ENCODE measurements at places on chromosomes 3 and 15. TPM values are rescaled to one million over a fixed set of nuclear protein-coding genes. Genes with fewer than 3 reads are reported as not detected.
A peak's percentile ranks its signal among the peaks of the same experiment; 100 is the strongest.

LMAN1L gene
- not detected for total RNA-seq

THAP10 gene
- total RNA-seq = 3.3 TPM

TRPM1 gene
- total RNA-seq = 0.03 TPM

- no peak for DNase-seq
Observed at GRCh38 chr15:35669021-35669420, 123.1 kb upstream of the DPH6 start.

- peak; percentile 99 for DNase-seq
Observed at GRCh38 chr3:153138276-153139210, 23.5 kb upstream of the RAP2B start.

DNA sequence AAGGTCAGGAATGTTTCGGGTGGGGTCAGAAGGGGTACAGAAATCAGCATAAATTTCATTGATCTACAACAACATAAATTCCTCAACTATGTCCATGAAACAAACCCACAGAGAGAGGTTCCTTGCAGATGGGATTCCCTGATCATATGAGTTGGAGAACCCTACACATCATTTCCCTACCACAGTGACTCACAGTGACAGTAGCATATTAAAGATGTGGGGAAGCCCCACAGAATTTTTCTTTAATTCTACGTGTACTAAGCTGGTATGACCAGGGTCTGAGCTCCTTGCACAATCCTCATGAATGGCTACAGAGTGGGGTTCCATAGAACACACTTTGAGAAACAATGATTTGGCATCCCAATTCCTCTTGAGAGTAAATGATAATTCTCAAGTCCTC is 116.9 kb upstream of the RAD18 start:
- peak; percentile 41 for DNase-seq

GRCh38 chr3:137191951-137192350 is 234.2 kb downstream of the IL20RB start:
- DNase-seq = no peak

- no peak for DNase-seq
Observed at GRCh38 chr3:8827641-8828040, 58.2 kb upstream of the OXTR start.

DNA sequence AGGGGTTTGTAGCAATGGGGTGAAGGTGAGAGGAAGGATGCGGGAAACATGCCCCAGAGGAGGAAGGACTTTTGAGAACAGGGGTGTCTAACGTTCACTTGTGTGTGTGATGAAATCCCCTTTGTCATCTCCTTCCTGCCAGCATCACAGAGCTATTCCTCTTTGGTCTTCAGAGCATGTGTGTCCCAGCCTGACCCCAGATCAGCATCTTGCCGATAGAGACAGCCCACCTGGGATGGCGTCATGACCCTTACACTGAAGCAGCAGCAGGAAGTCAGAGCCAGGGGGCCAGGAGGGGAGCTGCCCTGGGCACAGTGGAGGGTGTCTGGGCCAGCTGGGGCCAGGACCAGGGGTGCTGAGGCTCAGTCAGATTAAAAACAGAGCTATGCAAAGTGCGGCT is 29.9 kb upstream of the GRIP2 start:
- DNase-seq = no peak

DNA sequence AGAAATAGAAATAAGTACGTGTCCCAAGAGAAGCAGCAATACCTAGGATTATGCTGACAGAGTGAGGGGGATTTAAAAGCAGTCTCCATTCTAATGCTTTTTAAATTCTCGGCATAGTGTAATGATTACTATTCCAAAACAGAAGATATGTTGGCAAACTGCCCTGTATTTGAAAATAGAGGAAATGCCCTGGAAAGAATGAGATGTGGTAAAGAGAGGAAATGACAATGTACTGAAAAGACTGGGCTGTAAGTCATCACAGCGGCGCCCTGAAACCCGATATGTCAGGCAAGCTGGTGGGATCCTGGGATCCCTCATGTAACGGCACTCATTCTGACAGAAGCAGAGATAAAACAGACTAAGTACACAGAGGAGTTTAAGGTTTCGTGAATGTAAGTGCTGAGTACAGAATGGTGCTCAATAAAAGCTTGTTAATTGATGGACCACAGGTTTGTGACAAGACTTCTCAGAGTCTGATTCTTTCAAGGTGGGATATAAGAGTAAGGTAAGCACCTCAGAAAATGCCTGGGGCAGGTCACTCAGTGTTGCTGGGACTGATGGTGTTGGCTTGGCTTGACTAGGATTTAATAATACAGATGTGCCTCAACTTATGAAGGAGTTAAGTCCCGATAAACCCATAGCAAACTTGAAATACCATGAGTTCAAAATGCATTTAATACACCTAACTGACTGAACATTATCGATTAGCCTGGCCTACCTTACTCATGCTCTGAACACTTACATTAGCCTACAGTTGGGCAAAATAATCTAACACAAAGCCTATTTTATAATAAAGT is 91.4 kb downstream of the NFKBIZ start:
- DNase-seq = peak; percentile 98

GRCh38 chr3:117645561-117646242 is 936.1 kb downstream of the TUSC7 start:
- peak; percentile 72 for DNase-seq

- peak; percentile 48 for DNase-seq
Observed at GRCh38 chr3:57949785-57950615, 58.2 kb upstream of the FLNB start.

HESX1 gene
- total RNA-seq = 1.3 TPM

DNA sequence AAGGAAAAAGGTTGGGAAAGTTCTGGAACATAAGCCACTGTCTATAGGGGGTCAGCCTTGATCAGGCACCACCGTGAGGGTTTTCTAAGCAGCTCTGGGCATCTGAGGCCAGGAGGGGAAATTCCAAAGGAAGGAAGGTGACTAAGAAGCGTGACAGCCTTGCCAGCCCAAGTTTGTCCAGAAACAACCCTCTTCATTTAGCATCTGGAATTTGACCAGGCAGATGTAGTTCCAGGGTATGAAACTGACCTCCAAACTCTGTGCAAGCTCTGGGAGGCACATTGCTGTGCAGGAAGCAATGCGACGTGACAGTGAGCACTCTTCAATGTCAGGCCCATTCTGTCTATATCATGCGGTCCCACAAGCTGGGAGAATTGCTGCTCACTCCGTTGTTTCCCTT is 85.4 kb upstream of the TPM1 start:
- DNase-seq = peak; percentile 82

DNA sequence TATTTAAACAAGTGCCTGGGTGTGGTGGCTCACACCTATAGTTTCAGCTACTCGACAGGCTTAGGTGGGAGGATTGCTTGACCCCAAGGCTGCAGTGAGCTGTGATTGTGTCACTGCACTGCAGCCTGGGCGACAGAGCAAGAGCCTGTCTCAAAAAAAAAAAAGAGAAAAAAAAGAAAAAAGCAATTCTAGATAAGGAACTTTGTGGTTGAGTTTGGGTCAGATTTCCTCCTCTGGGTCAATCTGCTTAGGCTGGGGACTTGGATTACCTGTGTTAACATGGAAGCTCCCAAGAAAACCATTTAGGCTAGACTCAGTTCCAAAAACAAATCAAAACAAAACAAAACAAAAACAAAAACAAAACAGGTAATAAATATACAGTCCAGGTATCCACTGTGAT is 50.0 kb downstream of the ITPR1 start:
- DNase-seq = no peak

DNA sequence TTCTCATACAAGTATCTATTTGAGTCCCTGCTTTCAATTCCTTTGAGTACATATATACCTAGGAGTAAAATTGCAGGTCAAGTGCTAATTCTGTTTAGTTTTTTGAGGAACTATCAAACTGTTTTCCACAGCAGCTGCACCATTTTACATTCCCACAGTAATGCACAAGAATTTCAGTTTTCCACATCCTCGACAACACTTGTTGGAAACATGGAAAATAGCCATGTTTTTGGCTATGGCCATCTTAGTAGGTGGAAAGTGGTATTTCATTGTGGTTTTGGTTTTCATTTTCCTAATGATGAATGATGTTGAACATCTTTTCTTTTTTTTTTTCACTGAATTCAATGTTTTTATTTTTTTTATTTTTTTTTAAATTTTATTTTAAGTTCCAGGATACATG is 44.4 kb upstream of the TNFAIP8L3 start:
- DNase-seq = no peak

- DNase-seq = no peak
Observed at GRCh38 chr15:77563623-77564156, 69.0 kb downstream of the LINGO1 start.

GRCh38 chr3:52195823-52196331 is 2.1 kb upstream of the ALAS1 start:
- peak; percentile 66 for DNase-seq

- DNase-seq = peak; percentile 78
Observed at GRCh38 chr3:146184241-146185015, 23.4 kb upstream of the PLOD2 start.

GRCh38 chr3:189368384-189368783 is 196.6 kb downstream of the TPRG1 start:
- no peak for DNase-seq

- no peak for DNase-seq
Observed at GRCh38 chr15:101001056-101001455, 81.9 kb downstream of the LRRK1 start.

DNA sequence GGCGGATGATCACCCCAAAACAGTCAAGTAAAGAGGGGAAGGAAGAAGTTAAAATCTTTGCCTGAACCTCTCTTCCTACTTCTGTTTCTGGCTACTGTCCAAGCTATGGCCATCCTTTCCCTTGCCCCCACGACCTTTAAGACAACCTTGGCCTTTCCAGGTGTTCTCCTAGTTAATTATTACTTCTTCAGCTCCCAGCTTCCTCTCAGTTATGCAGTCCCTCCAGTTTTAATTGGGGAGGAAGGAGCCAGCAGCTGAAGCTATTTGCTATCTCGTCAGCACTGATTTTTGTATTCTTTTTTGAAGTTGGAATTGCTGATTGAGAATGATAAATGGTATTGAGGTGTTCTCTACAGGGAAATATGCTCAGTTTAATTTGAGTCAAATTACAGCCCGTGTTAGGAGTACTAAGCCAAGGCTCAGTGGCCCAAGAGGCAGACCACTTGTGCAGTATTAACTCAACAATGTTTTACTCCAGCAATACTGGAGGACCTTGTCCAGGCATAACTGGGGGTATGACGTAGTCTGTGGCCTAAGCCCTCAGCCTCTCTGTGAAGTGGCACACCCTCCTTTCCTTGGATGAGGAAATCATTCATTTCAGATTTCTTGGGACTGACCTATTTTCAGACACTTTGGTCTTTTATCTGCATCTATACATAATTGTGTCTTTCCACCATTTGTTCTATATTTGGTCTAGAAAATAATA is 336.9 kb downstream of the SLC9A9 start:
- no peak for DNase-seq

DNA sequence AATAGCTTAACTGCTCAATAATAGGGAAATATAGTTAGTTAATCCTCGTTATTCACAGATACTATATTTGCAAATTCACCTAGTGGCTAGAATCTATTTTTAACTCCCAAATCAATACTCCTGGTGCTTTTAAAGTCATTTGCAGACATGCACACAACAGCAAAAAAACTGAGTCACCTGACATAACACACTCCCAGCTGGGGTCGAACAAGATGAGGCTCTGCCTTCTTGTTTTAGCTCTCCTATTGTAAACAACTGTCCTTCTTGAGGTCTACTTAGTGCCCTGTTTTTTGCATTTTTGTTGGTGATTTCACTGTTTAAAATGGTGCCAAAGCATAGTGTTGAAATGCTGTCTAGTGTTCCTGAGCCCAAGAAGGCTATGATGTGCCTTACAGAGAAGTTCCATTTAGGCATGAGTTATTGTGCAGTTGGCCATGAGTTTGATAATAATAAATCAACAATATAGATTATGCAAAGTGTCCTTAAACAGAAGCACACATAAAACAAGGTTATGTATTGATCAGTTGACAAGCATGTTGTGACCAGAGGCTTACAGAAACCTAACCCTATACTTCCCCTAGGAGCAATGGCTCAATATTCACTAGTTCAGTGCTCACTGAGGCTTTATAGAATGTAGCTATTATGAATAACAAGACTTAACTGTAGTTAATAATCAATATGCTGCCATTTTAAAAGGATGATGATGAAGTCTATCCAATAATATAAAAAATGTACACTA is 18.6 kb downstream of the MAP3K13 start:
- no peak for DNase-seq

DNA sequence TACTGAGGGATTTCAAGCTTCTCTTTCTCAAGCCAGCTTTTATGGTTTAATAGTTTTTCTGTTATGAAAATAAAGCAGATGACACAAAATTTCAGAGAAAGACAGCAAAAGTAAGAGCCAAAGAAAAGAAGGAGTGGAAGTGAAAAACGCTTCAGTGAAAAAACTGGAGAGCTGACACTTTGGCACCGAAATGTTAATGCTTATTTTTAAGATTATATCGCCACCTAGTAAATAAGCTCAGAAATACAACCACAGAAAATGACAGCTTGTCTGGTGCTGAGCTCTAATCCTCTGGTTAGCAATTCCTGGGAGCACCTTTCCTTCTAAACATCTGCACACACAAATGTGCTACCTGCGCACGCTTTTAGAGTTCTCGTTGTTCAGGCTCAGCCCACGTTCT is 101.6 kb downstream of the ZPLD1 start:
- peak; percentile 60 for DNase-seq

GRCh38 chr3:25768851-25769250 is 14.4 kb downstream of the NGLY1 start:
- DNase-seq = no peak

- DNase-seq = no peak
Observed at GRCh38 chr3:155983834-155984474, 113.5 kb downstream of the GMPS start.

GABRR3 gene
- total RNA-seq = not detected

Measured in HT1080 (cell line).